Stromal cell of bone marrow (primary cell): ENCODE measurements at places on chromosomes 12 and 14.

GRCh38 chr12:16658699-16659098 is 52.7 kb upstream of the LMO3 start:
- DNase-seq = no peak

- no peak for DNase-seq
Observed at GRCh38 chr14:68651075-68651474, 141.8 kb downstream of the ZFP36L1 start.

GRCh38 chr12:110726028-110726427 is 16.7 kb downstream of the PPP1CC start:
- DNase-seq = no peak

DNA sequence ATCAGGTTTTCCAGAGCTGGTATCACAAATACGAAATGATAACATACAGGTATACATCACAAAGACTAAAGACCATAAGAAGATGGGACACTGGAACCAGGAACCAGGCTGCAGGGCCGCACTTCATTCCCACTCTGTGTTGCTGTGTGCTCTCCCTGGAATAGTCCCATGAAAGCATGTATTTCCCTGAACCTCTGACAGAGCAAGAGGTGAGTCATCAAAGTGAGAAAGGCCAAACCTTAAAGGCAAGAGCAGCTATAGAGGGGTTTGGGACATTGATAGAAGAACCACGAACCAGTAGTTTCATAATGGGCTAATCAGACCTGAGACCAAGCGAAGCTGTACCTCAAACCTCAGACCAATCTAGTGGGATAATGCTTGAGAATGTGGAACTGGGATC is 283.0 kb upstream of the PRKD1 start:
- DNase-seq = no peak

DNA sequence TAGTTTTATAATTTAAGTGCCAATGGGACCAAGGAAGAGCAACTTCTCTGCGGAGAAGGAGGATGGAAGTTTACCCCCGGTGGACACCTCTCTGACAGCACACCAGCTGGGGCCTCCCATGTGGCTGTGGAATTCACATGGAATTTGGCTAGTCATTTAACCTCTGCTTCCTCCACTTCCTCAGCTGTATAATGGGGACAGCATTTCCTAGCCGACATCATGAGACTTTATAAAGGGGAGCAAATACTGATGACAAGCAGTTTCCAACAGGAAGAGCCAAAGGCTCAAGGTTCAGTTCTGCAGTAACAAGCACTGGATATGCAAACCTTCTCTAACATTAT is 7.5 kb downstream of the DUSP6 start:
- no peak for DNase-seq

- no peak for DNase-seq
Observed at GRCh38 chr12:124717318-124717717, 146.3 kb downstream of the SCARB1 start.

- DNase-seq = no peak
Observed at GRCh38 chr14:101721951-101722661, 39.4 kb upstream of the PPP2R5C start.

DNA sequence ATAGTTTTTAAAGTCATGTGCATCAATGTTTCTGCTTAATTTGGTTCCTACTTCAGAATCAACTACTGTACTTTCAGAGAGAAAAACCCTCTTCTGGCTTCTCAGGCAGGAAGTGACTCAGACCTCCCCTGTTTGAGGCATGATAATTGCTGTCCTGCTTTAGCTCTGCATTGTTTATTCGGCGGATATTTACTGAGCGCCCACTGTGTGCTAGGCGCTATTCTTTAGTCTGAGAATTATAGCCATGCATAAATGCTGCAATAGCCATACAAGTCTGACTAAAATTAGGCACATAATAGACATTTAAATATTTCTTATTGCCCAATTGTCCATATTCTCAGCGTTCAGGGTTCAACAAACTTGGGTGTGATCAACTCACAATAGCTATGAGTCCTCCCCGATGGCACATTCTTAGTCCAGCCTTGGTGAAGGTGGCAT is 6.1 kb upstream of the AMIGO2 start:
- no peak for DNase-seq

DNA sequence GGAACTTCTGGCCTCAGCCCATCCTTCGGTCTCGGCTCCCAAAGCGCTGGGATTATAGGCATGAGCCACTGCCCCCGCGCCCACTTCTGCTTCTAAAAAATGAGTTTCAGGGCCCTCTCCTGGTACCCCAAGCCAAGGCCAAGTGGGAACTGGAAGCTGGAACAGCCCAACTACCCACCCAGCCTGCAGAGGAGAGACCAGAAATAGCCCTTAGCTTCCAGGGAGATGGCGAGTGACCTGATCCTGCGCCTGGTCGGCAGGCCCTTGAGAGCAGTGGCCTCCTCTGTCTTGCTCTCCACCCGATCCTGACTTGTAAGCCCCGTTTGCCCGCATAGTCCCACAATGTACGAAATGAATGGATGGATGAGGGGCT is 31.2 kb upstream of the PLEKHG6 start:
- DNase-seq = no peak

- DNase-seq = no peak
Observed at GRCh38 chr12:60197589-60197988, 601.8 kb downstream of the SLC16A7 start.

DNA sequence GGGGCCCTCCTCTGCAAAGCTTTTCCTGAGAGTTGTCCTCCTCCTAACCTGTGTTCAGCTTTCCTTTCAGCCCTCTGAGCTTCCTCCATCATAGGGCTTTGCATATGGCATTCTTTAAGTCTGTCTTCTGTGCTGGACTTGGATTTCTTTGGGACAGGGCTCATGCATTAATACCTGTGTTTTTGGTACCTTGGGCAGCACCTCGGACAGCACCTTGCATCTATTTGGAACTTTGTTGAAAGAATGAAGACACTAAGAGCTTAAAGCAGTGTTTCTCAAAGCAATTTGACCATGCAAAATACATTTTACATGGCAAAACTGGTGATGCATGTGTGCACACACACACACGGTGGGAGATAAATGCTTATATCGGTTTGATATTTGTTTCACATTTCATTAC is 115.0 kb upstream of the SRRM4 start:
- no peak for DNase-seq

DNA sequence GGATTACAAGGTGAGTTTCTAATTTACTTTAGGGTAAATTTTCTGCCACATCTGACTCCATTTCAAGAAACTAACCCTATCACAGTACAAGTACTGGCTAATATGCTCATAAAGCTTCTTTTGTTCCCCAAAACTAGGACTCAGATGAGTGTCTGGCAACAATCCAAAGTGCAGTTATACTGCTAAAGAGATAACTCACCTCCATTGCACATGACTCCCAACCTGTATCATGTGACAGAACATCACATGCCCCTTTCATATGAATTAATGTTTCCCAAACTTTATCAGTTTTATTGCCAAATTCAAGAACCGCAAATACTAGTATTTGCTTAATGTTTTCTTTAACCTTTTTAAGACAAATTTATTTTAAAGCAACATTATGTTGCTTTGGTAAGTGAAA is 3.9 kb upstream of the PPP1R12A start:
- no peak for DNase-seq

- DNase-seq = no peak
Observed at GRCh38 chr14:93946541-93947090, 19.5 kb downstream of the FAM181A start.

GRCh38 chr14:89117012-89117411 is 292.6 kb downstream of the TTC8 start:
- DNase-seq = no peak

DNA sequence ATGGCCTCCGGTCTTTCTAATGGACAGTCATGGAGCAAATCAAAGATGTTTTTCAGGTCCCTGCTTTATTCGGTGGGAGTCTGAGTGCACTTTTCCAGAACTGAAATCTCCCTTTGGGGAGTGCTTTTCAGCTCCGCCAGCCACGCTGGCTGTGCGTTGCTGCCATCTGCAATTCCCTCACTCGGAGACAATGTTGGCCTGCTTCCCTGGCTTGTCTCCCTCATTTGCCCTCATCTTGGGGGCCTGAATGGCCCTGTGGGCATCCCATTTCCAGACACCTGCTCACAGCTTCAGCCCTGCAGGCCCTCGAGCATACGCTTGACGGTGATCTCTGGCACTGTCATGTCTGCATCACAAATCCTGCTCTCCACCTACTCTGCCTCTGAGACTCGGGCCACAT is 103.8 kb downstream of the CCDC92 start:
- DNase-seq = no peak
